ENCODE measurements at places on chromosomes 16 and 17.

DNA sequence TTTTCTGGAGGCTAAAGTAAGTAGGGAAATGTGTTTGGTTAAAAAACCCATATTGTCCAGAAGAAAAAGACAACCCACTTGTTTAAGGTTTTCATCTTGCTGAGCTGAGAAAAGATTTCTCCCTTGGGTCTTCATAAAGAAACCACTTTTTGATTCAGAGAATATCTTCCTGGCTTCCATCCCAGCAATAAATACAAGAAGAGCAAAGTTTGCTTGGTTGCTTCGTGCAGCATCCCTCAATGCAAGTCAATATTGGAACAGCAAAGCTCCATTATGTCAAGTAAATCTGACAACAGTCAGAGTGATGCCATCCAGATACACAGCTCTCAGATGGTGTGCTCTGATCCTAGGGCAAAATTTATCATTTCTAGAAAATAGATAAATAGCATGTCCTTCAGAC lies 118.9 kb upstream of the PIRT start:
- no peak for DNase-seq

DNA sequence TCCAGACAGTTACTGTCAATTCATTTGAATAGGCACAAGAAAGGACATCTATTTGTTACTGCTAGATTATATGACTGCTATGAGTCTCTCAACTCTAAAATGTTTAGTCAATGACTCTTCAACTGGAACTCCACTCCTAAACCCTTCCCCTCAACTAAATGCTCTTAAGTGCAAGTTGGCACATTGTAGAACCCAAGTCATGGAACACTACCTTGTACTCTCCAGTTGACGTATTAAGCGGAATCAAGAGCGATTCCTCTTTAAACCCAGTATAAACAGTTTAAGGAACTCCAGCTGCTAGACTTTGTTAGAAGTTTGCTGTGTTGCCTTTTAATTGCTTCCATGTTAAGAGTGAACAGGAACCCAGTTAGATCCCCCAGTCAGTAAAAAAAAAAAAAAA lies 44.6 kb downstream of the STH start:
- DNase-seq: no peak

GRCh38 chr16:5506021-5506420 lies 408.4 kb upstream of the EEF2KMT start:
- DNase-seq: no peak

DNA sequence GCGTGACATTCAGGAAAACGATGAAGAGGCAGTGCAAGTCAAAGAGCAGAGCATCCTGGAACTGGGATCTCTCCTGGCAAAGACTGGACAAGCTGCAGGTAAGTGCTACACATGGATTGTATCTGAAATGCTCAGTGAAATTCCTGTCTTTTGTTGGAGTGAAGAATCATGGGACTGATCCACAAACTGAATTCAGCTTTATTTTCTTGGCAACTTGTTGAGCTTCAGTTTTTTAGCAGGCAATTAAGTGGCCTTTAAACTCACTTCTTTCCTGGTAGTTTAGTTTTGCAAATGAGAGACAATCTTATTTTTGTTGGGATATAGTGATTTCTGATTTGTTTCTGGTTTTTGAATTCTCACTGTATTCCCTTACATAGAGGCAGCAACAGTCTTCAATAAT lies 2.6 kb downstream of the PSMD11 start:
- DNase-seq: no peak

- no peak for DNase-seq
Observed at GRCh38 chr16:28823291-28823872, 583 bp downstream of the ATXN2L start.

GRCh38 chr16:50528820-50529219 lies 19.4 kb upstream of the NKD1 start:
- DNase-seq: no peak

DNA sequence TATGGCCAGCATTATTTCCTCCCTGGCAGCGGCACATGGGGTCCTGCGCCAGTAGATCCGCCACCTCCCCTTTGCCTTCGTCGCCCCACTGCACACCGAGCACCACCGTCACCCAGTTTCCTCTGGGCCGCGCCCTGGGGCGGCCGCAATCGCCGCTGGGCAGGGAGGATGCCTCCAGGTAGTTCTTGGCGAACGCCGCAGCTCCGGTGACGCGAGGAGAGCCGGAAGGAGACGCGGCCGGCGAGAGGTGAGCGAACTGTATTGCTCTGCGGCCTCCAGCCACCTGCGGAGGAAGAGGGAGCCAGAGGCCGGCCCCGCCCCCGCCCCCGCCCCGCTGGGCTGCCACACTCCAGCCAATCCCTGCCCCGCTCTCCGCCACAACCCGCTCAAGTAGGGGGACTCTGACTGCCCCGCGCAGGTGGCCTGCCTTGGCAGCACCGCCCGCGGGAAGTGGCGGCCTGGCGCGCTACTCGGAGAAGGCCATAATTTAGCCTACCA lies 11.8 kb upstream of the SLFN13 start:
- peak; percentile 1 for DNase-seq

DNA sequence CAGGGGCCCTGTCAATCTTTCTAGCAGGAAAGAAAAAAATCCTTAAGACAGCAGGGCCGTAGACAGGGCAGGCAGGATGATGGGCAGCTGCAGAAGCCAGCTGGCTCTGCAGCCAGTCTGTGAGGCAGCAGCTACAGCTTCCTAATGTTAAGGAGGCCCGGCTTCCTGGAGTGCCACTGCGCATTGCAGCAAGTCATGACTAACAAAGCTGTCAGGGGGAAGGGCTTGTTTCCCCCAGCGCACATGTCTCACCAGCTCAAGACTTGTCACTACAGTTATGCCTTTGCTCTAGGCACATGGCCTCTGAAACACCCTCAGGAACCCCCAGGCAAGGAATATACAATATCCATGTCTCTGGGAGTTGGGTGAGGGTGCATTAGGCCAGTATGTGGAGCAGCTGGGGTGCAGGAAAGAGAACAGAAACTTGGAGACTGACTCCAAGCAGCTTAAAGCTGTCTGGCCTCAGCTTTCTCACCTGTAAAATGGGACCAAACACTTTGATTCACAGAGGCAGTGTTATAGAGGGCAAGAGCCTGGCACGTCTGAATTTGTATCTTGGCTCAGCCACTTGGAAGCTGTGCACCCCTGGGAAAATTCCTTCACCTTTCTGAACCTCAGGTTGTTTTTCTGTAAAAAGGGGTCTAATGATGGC lies 220.0 kb downstream of the HAPSTR1 start:
- no peak for DNase-seq

GRCh38 chr16:19127205-19127604 lies 13.4 kb downstream of the ITPRIPL2 start:
- no peak for DNase-seq

DNA sequence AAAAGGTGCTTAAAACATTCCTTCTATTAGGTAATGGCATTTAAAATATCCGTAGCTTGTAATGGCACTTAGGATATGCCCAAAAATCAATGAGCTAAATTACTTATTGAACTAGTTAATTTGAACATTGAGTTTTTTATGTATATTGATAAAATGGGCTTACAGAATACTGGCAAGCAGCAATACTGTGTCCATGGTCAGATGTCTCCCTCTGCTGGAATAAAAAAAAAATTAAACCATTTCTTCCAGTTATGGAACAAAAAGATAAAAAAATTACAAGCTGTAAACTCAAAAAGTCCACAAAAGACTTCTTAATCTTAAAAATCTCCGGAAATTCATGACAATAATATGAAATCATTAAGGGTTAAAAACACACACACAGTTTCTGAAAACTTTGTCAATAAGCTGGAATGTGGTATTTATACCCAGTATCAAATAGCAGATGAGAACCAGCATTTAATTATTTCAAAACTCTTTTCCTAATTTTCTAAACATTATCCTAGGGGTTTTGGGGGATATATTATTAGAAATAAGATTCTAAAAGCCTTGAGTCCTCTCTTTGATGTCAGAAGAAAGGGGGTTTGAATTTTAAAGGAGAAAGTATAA lies 21.5 kb upstream of the PSMD7 start:
- peak; percentile 28 for DNase-seq

DNA sequence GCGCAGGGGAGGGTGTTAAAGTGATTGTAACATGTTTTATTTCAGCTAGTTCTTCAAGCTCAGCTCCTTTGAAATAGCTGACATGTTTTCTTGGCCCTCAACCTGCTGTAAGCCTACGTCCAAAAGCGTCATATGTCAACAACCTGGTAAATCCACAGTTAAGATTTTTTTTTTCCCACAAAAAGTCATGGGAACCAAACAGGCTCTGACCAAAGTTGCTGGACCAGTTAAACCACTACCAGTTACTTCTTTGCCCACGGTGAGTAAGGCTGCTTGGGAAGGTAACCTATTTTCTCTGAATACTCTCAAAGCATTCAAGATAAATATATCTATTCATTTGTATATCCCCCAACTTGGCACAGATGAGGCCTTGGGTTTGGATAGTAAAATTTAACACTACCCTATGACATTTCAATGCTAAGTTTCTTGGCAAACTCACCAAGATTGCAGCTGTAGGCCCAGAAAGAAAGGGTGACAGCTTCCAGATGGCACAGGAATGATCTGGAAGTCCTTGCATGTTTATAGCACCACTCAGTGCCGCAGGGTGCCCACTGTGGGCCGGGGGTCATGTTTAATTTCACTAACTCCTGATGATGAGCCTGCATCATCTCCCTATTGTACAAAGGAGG lies 166.2 kb downstream of the XYLT1 start:
- DNase-seq: no peak
